ENCODE measurements at places on chromosomes 1 and 21.

GRCh38 chr21:36891692-36892091 is 74.8 kb downstream of the HLCS start:
- no peak for DNase-seq

DNA sequence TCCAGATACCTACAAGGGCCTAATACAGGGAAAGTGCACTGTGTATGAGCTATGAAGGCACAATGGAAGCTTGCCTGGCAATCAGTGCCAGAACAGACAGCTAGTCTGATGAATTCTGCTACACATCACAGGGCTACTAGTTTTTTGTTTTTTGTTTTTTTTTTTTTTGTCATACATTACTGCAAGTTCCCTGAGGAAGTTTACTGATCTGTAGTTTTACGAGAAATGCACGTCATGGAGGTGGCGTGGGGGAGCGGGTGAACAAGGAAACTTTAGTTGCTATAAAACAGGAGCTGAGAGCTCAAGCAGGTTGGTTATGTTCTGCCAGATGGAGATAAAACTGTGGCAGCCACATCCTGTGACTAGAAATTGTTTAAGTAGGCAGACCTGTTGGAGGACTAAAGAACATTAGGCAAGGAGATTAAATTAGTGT is 17.7 kb downstream of the PTPRC start:
- DNase-seq, result no peak

DNA sequence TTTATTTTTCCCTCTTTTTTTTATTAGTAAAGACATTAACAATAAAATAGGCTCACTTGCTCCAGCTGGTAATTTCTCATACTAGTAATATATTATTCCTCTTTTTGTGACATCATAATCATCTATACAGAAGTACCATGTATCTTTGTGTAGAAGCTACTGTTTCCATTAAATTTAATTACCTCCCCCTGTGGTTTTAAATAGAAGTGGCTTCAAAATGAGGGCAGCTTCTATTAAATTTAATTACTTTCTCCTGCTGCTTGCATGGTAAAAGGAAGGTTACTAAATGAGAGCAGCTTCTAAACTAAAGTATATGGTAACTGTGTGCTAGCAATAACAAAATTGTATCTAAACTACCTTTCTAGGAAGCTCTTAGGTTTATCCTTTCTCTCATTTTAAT is 94.0 kb downstream of the DPYD start:
- DNase-seq, result no peak

GRCh38 chr1:37255136-37255795 is 219.1 kb upstream of the ZC3H12A start:
- peak; percentile 44 for DNase-seq

DNA sequence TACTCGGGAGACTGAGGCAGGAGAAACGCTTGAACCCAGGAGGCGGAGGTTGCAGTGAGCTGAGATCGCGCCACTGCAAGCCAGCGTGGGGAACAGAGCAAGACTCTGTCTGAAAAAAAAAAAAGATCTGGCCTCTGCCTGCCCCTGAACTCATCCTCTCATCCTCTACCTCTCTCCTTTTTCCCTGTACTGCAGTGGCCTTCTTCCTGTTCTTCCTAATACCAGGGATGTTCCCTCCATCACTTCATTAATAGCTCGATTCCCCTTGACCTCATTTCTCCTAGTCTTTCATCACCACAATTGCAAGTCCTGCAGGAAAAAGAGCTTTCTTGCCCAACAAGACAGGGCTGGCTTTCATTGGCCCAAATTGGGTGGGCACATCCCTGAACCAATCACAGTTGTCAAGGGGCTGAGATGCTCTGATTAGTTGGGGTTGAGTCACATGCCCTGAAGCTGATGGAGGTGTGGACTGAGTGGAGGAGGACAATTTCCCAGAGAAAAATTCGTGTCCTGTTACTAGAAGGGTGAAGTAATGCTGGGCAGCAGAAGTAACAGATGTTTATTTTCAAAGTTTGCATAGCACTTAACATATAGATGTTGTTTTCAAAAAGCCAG is 86.8 kb upstream of the PUM1 start:
- DNase-seq, result no peak

DNA sequence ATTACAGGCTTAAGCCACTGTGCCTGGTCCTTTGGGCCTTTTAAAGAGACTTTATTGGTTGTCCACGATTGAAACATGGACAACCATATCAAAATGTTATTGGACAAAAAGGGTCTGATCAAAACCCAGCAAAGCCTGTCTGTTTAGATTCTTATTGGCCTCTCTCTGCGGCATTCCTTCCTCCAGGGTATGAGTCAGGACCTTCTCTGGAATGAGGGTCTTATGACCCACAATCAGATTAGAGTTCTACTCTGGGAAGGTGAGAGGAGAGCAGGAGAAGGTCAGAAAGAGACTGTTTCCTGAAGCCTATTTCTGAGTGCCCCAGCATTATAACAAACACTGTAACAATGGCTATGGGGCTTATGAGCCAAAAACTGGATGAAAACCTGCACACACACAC is 7.9 kb downstream of the LURAP1 start:
- no peak for DNase-seq

DNA sequence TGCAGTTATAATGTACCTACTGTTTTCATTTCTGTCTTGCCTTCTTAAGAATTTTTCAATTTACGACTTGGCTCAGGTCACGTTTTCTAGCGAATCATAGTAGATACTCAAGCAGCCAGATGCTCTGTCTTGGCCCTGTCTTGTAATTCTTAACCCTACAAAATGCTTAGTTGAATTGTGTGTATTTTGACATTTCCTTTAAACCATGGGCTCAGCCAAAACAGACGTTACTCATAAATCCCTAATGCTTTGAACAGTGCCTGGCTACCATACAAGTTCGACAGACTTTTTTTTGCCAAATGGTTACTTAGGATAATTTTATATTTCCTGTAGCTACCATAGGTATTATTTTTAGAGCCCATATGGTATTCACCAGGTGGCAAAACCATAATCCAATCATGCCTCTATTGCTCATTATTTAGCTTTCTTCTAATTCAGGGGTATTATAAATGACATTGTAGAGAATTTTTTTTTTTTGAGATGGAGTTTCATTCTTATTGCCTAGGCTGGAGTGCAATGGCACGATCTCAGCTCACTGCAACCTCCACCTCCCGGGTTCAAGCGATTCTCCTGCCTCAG is 54.3 kb downstream of the KCNK1 start:
- DNase-seq, result no peak

DNA sequence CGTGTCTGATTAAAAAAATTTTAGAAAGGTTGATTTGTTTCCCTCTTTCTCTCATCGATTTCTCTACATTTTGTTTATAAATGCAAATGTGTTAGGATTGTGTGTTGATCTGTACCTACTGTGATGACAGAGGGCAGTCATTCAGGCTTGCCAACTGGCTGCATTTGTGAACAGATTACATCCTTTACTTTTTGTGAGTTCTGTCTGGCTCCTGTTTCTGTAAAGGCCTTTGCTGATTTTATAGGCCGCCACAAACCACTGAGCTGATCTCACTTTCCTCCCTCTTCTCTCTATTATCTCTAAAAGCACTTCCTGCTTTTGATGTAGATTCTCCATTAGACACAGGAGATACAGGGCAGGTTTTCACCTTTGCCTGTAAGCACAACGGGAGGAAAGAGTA is 106.8 kb downstream of the ESRRG start:
- DNase-seq, result no peak

- DNase-seq, result no peak
Observed at GRCh38 chr1:234176000-234176399, 197.3 kb upstream of the COA6 start.

- DNase-seq, result no peak
Observed at GRCh38 chr1:28156821-28157220, 19.7 kb downstream of the PTAFR start.

GRCh38 chr1:179231923-179232322 is 2.4 kb upstream of the ABL2 start:
- DNase-seq, result no peak
